Left renal pelvis (tissue), 4 donors: ENCODE measurements at places on chromosomes 2 and 18. TPM values are rescaled to one million over a fixed set of nuclear protein-coding genes. Genes with fewer than 3 reads are reported as not detected.

The AQP4 gene
- polyA plus RNA-seq, result 0.08 TPM

The SLC8A1 gene
- polyA plus RNA-seq, result 109 TPM

The HOXD12 gene
- 0.38 TPM for polyA plus RNA-seq

The LRRC30 gene
- polyA plus RNA-seq, result 0.20 TPM

The IL1R2 gene
- polyA plus RNA-seq, result 0.15 TPM

The LIPG gene
- 58.3 TPM for polyA plus RNA-seq

The RPL37A gene
- 2,374 TPM for polyA plus RNA-seq

The ALKAL2 gene
- polyA plus RNA-seq, result 5.7 TPM

The CYP26B1 gene
- 17.5 TPM for polyA plus RNA-seq

The IL1RN gene
- polyA plus RNA-seq, result 4.9 TPM

The GREB1 gene
- 14.3 TPM for polyA plus RNA-seq

The CDH19 gene
- 0.14 TPM for polyA plus RNA-seq

The NEB gene
- 20.3 TPM for polyA plus RNA-seq
